ENCODE measurements at places on chromosomes 11 and 22.

DNA sequence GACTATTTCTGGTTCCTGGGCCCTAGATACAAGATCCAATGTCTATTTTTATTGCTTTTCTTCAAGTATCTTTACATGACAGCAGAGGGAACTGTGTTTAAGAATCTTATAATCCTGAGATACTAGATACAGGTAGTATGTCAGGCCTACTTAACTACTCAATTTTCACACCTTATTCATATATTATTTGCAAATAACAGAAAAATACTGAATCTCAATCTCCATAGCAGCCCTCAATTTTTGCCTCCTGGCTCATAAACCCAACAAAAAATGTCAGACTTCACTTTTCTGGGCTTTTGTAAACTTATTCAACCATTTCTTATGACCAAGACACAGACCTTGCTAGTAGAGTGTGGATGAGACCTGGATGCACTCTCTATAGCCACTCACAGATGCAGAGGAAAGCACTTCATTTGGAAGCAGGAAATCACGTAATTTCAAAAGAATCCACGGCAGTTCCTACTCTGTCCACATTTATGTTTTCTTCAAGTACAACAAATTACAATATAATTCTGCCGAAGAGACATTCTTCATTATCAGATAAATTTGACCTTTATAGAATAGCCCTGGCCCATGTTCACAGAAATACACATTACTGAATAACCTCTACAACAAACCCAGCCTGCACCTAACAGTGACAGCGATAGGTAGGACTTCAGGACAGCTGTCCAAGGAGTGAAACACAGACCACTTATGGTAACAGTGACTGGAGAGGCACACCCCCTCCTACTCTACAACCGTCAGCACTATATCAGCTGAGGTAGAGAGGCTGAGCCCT is 62.0 kb upstream of the YPEL1 start:
- no peak for DNase-seq

GRCh38 chr11:100731471-100731870 is 44.4 kb downstream of the ARHGAP42 start:
- no peak for DNase-seq

DNA sequence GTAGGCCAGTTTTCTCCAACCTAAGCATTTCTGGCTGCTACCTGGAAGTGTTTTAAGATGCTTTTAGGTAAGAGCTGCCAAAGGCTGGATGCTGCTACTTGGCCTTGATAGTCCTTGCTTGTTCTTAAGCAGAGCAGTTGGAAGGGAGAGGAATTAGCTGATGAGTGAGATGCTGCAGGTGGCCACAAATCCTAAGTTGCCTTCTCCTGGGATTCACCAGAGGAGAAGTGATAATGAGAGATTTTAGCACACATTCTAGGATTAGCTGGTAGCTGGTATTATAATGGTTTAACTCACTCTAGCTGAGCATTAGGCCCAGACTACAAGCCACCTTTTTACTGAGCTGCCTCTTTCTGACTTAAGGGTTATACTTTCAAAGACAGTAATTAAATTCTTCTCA is 442.9 kb upstream of the RAG2 start:
- DNase-seq, result no peak

GRCh38 chr22:22771696-22772377 is 115.8 kb upstream of the IGLL5 start:
- no peak for DNase-seq

DNA sequence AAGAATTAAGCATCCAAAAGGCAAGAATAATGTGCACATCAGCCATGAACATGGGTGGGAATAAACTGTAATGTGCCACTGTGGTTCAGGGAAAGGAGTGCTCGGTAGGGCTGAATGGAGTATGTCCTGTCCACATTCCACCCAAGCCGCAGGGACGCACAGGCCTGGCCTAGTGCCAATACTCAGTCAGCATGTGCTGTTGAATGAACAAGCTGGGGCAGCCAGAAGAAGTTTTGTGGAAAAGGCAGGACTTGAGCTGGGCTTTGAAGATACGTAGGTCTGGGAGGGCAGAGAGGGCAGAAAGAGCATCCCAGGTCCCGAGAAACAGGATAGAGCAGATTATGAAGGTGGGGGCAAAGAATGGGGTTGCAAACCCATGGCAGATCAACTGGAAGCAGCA is 60.0 kb upstream of the PLET1 start:
- DNase-seq, result no peak
